ENCODE measurements at places on chromosomes 11 and 22. TPM values are rescaled to one million over a fixed set of nuclear protein-coding genes. Genes with fewer than 3 reads are reported as not detected.

The GGTLC3 gene
- not detected for total RNA-seq

The TEX54 gene
- 0.66 TPM for total RNA-seq

The WNT7B gene
- 15.0 TPM for total RNA-seq

The MYOD1 gene
- total RNA-seq, result not detected

The C11orf65 gene
- total RNA-seq, result not detected
